ENCODE measurements at places on chromosomes 7 and 10.

GRCh38 chr10:99788598-99789256 lies 6.3 kb downstream of the ABCC2 start:
- no peak for DNase-seq

- no peak for DNase-seq
These were observed 14.3 kb upstream of the ZMIZ1 start for GRCh38 chr10:79054203-79055099.

- DNase-seq: no peak
These were observed 33.1 kb upstream of the EPC1 start for GRCh38 chr10:32379950-32380551.

GRCh38 chr10:87862679-87863052 lies 667 bp downstream of the KLLN start:
- DNase-seq: no peak

- peak; percentile 31 for DNase-seq
These were observed 94.0 kb upstream of the ZMIZ1 start for GRCh38 chr10:78974617-78975317.

DNA sequence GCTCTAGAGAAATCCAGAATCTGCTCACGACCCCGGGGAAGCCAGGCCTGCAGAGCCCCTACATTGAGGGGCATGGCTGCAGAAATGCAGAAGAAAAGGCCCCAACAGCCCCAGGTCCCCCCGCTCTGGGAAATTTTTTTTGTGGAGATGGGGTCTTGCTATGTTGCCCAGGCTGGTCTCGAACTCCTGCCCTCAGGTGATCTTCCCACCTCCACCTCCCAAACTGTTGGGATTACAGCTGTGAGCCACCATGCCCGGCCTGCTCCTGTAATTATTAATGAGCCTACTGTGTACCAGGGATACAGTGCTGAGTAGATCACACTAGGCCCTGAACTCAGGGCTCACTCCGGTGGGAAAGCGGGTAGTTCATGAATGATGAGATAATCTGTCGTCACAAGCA lies 29.9 kb downstream of the TNRC18 start:
- no peak for DNase-seq

- no peak for DNase-seq
These were observed 57.2 kb downstream of the AKR1E2 start for GRCh38 chr10:4883079-4883739.

DNA sequence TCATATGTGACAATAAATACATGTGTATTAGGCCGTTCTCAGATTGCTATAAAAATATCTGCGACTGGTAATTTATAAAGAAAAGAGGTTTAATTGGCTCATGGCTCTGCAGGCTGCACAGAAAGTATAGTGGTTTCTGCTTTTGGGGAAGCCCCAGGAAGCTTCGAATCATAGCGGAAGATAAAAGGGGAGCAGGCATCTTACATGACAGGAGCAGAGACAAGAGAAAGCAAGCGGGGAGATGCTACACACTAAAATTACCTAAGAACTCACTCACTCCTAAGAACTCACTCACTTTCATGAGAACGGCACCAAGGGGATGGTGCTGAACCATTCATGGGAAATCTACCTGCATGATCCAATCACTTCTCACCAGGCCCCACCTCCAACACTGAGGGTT lies 284.9 kb downstream of the OTUD1 start:
- DNase-seq: no peak

GRCh38 chr10:7609556-7609955 lies 57.2 kb downstream of the ITIH5 start:
- DNase-seq: no peak

GRCh38 chr10:94293354-94293753 lies 69.4 kb downstream of the NOC3L start:
- DNase-seq: no peak

DNA sequence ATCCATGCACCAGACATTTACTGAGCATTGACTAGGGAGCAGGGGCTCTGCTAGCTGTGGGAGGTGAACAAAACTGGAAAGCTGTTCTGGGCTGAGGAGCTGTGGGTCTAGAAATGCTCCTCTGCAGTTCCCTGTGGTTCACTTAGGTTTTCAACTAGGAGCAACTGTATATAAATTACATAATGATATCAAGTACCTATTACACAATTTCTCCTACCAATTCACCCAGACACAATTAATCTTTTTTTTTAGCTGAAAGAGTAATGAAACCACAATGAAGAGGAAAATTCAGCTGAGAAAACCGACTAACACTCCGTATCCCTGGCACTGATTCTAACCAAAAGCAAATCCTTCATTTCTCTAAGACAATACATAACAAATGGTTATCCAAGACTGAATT lies 39.4 kb downstream of the COL28A1 start:
- DNase-seq: no peak

Data from stimulated activated CD8-positive, alpha-beta memory T cell treated with anti-CD3 and anti-CD28 coated beads, Interleukin-4, amount 100 ng/mL, for 1 hour (primary cell).